ENCODE measurements at places on chromosomes 5 and 9. TPM values are rescaled to one million over a fixed set of nuclear protein-coding genes. Genes with fewer than 3 reads are reported as not detected.

The RBM18 gene
- total RNA-seq, result 23.2 TPM

The GMCL2 gene
- total RNA-seq, result not detected

The LCN1 gene
- not detected for total RNA-seq

The SPATA31E1 gene
- total RNA-seq, result not detected

The CDH9 gene
- not detected for total RNA-seq

The SLC24A2 gene
- total RNA-seq, result not detected

The PCDHB5 gene
- total RNA-seq, result 1.4 TPM

The PCDHGC4 gene
- total RNA-seq, result not detected

The CCL21 gene
- not detected for total RNA-seq

The SREK1IP1 gene
- 10.2 TPM for total RNA-seq

The PCDHB9 gene
- not detected for total RNA-seq

The C7 gene
- not detected for total RNA-seq

The GRIN3A gene
- total RNA-seq, result not detected

The PDGFRB gene
- total RNA-seq, result 0.09 TPM
